H54 (cell line): ENCODE measurements at places on chromosomes 5 and 9.

- DNase-seq, result no peak
Measured at GRCh38 chr5:5069851-5070250, 70.3 kb upstream of the ADAMTS16 start.

- no peak for DNase-seq
Measured at GRCh38 chr5:150527038-150527437, 19.1 kb downstream of the NDST1 start.

GRCh38 chr9:135478191-135478590 is 1.4 kb upstream of the PPP1R26 start:
- no peak for DNase-seq

- DNase-seq, result no peak
Measured at GRCh38 chr5:131357739-131358561, 94.1 kb downstream of the CDC42SE2 start.

GRCh38 chr5:133236541-133236951 is 184.7 kb downstream of the HSPA4 start:
- no peak for DNase-seq

- DNase-seq, result peak; percentile 25
Measured at GRCh38 chr9:4126184-4126865, 173.5 kb downstream of the GLIS3 start.

DNA sequence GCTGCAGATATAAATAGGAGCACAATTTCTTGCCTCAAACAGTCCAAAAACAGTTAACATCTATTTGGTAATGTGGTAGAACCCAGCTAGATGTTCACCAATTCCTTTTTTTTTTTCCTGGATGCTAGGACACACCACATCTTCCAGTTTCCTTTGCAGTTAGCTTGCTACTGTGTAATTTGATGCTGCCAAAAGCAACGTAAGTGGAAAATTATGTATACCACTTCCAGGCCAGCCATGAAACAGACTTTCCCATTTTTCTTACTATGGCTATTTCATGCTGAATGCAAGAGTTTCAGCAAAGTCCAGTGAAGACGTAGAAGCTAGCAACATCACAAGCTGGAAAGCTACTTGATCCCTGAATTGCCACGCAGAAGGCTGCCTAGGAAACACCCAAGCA is 667.2 kb downstream of the TLE1 start:
- DNase-seq, result no peak

GRCh38 chr9:127548352-127548881 is 63.7 kb upstream of the STXBP1 start:
- no peak for DNase-seq

GRCh38 chr5:95808686-95809413 is 13.7 kb downstream of the GLRX start:
- no peak for DNase-seq

GRCh38 chr5:107807431-107807830 is 136.7 kb upstream of the EFNA5 start:
- DNase-seq, result no peak

GRCh38 chr5:143233031-143233430 is 170.5 kb downstream of the NR3C1 start:
- DNase-seq, result no peak

- no peak for DNase-seq
Measured at GRCh38 chr5:33565324-33565723, 124.6 kb downstream of the TARS1 start.

DNA sequence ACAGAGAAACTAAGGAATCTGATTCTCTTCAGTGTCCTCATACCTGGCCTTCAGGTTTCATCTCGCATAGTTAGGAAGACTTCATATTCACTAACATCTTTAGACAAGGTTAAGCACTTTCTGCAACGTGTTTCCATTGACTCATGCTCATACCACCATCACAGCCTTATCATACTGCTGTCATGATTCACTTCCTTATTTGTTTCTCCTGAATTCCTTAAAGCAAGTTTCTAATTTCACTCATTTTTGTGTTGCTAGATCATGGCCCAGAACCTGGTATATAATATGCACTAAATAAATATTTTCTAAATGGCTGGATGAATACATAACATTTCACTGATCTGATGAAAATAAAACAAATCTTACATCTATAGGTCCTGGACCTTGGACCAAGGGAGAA is 472.9 kb downstream of the PRELID2 start:
- peak; percentile 5 for DNase-seq

GRCh38 chr9:37953206-37953774 is 49.4 kb upstream of the SLC25A51 start:
- no peak for DNase-seq

- DNase-seq, result peak; percentile 91
Measured at GRCh38 chr5:168295574-168296201, 4.2 kb downstream of the WWC1 start.

GRCh38 chr9:85310573-85310972 is 431.2 kb downstream of the AGTPBP1 start:
- no peak for DNase-seq

- DNase-seq, result no peak
Measured at GRCh38 chr5:17222664-17223063, 5.2 kb downstream of the BASP1 start.

DNA sequence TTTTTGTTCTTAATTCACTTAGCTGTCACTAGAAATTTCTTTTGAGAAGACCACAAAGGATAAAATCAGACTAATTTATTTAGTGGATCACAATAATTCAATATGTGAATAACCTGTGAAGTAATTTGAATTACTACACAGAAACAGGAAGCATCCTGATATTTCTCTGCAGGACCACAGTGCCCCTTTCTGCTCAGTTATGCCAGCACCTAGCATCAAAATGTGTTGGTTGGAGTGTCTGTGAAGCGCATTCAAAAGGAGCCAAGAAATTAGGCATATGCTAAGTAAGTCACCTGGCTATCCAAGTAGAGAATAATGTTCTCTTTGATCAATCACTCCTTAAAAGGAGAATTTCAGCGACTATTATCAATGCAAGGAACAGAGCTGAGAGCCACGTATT is 187.5 kb downstream of the SLC12A2 start:
- no peak for DNase-seq

DNA sequence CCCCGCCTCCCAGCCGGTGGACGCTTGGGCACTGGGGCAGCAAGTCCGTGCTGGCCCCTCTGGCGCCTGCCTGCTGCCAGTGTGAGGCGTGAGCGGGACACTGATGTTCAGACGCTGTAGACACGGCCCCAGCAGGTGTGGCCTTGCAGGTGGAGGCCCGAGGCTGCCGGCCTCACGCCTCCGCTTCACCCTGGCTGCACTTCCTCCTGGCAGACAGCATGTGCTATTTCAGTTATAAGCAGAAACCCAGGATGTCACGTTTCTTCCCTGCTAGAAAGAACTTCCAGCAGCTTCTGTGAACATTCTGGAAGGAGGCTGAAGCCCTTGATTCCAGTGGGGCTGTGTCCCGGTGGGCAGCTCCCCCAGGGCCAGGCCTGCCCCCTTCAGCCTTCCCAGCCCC is 114.8 kb upstream of the FCN2 start:
- DNase-seq, result no peak

DNA sequence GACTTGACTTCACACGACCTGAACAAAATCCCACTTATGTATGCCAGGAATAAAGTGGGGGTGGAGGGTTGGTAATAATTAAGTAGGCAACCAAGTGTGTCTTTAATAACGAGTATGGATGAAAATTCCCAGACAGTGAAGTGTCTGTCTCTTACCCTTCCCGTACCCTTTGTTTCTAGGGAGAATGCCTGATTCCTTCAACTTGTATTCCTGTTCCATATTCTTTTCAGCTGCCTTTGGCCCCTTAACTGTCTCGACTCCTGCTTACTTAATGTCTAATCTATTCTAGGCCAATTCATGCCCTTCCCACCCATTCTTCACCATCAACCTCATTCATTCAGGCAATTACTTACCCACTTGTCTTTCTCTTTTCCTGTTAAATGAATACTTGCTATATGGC is 380.5 kb downstream of the RAB3C start:
- no peak for DNase-seq
